Sigmoid colon (tissue), 7 donors: ENCODE measurements at places on chromosomes 1 and 21.

DNA sequence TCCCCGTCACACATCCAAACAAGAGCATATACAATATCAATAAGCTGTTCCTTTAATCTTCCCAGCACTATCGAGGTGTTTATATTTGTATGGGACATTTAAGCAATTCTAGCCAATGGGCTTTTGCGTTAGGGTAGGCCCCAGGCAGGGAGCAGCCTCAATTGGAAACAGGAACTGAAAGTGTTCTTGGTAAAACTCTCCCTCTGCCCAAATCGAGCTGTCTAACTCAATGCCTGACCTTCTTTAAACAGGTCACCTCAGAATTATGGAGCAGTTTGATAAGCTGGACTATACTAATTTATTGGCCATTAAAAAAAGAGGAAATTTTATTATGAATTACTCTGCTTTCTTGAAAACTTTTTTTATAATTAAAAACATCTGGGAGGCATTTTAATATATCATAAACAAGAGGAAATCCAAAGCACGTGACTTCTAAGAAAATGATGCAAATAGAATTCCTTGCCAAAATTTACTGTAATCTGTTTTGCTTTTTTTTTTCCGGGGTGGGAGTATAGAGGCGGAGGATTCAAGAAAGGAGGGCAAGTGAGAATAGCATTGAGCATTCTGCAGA, 498.1 kb downstream of the LMO4 start:
- no peaks in the 10 kb centered on the region for H3K27me3 ChIP-seq
- H3K4me1 ChIP-seq = no peaks in the 10 kb centered on the region
- peak; percentile 67 for DNase-seq
- no peaks in the 10 kb centered on the region for H3K36me3 ChIP-seq

DNA sequence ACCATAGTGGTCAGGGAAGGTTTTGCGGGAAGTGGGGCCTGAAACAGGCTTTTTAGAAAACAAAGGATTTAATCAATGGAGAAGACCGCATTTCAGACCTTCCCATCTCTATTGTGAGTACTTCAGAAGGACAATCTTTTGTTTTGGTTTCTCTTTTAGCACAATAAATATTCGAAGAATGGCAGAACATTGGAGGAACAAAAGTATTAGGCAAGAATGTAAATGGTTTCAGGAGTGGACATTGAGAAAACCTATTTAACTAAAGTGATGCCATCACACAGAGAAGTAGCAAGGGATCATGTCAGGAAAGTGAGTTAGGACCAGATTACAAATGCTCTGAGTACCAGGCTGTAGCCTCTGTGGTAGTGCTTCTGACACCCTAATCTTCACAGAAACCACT, 26.8 kb upstream of the UBE2U start:
- H3K4me1 ChIP-seq = peaks cover 11% of the 10 kb centered on the region
- H3K36me3 ChIP-seq = peaks cover 16% of the 10 kb centered on the region
- no peak overlapping the region for H3K27ac ChIP-seq
- no peak for DNase-seq

DNA sequence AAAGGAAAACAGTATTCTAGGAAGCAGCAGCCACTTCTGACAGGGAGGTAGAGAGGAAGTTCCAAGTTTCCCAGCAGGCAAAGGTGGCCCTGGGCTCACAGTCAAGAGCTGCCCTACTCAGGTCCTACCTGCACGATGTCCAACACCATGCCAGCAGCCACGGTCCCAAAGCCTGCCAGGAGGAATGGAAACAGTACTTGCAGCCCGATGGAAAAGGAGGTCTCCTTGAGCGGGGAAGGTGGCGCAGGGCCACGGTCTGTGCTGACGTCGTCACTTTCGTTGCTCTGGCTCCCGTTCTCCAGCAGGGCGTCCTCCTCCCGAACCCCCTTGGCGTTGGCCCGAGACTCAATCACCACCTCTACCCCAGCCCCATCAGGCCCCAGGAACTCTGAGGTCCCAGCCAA, 3.1 kb downstream of the SLC41A1 start:
- H3K27me3 ChIP-seq = no peaks in the 10 kb centered on the region
- H3K27ac ChIP-seq = no peak overlapping the region
- H3K36me3 ChIP-seq = no peaks in the 10 kb centered on the region
- no peak overlapping the region for H3K4me3 ChIP-seq
- DNase-seq = no peak

- H3K36me3 ChIP-seq = no peaks in the 10 kb centered on the region
- no peaks in the 10 kb centered on the region for H3K27me3 ChIP-seq
- no peak overlapping the region for H3K27ac ChIP-seq
- H3K4me3 ChIP-seq = no peak overlapping the region
- no peak for DNase-seq
- H3K4me1 ChIP-seq = peaks cover 6% of the 10 kb centered on the region
These were observed 52.0 kb upstream of the GADD45A start for GRCh38 chr1:67632811-67633655.

DNA sequence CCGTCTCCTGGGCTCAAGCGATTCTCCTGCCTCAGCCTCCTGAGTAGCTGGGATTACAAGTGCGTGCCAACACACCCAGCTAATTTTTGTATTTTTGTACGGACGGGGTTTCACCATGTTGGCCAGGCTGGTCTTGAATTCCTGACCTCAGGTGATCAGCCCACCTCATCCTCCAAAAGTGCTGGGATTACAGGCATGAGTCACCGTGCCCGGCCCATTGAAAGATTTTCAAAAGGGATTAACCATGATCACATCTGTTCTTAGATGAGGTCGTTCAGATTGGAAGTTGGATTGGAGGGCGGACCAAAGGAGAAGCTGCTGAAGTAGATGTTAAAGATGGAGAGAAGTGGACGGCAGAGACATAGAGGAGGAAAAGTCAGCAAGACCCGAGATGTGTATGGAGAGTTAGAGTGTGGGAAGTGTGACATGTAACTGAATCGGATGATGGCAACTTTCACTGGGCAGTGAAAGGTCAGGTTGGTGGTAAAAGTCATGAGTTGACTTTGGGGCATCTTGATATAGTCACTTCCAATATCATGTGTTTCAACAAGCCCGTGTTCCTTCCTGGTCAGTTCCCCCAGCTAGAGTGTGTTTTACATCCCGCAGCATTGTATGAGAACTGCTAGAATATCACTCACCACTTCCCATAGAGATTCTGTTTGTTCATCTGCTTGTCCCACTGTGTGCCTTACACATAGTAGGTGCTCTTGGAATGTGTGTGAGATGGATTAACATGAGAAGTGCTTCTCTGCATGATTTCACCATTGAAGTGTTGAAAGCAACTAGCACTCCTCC, 54.4 kb upstream of the TINAGL1 start:
- no peaks in the 10 kb centered on the region for H3K36me3 ChIP-seq
- H3K4me1 ChIP-seq = no peaks in the 10 kb centered on the region
- no peaks in the 10 kb centered on the region for H3K27me3 ChIP-seq
- no peak overlapping the region for H3K4me3 ChIP-seq

- DNase-seq = peak; percentile 71
- H3K27me3 ChIP-seq = peaks cover 5% of the 10 kb centered on the region
- no peak overlapping the region for H3K27ac ChIP-seq
- H3K4me3 ChIP-seq = no peak overlapping the region
- H3K4me1 ChIP-seq = no peaks in the 10 kb centered on the region
These were observed 12.1 kb upstream of the GJB5 start for GRCh38 chr1:34742667-34743270.

- H3K27ac ChIP-seq = no peak overlapping the region
- no peaks in the 10 kb centered on the region for H3K4me1 ChIP-seq
- DNase-seq = no peak
- H3K36me3 ChIP-seq = no peaks in the 10 kb centered on the region
These were observed 182.6 kb downstream of the DPYD start for GRCh38 chr1:97738270-97738669.

- no peaks in the 10 kb centered on the region for H3K4me1 ChIP-seq
- no peaks in the 10 kb centered on the region for H3K27me3 ChIP-seq
- H3K27ac ChIP-seq = no peak overlapping the region
- no peaks in the 10 kb centered on the region for H3K36me3 ChIP-seq
These were observed 23.2 kb downstream of the TNNT2 start for GRCh38 chr1:201354151-201354900.

DNA sequence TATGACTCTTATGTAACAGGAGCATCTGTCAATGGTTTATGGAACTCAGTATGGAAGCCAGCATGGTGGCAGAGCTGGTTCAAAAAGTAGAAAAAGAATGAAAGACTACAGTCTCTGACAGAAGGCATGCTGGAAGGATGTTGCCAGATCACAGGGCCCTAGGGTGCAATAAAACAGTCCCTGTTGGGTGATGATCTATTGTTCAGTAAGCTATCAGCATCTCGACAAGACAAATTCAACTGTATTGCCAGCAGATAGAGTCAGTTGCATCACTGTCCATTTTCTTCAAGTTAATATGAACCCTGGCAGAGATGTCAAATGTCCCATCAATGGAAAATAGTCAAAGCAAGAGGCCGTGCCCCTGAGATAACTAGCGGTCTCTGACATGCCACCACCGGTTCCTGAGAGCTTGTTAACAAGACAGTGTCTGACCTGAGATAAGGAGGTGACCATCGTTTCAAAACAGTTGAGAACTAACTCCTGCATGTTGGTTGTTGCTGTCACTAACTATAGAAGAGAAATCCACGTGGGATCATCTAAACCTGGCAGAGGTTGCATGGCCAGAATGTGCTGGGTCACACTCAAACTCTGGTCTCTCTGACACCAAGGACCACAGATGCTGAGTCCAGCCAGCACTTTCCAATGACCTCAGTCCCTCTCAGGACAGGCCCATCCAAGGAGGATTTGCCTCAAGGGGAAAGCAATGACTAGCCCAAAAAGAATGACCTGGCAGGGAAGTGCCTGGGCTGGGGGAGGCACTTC, 125.9 kb downstream of the RIPK4 start:
- no peaks in the 10 kb centered on the region for H3K27me3 ChIP-seq
- no peaks in the 10 kb centered on the region for H3K36me3 ChIP-seq
- peak overlapping the region; percentile 68 for H3K27ac ChIP-seq
- H3K4me1 ChIP-seq = peaks cover 10% of the 10 kb centered on the region
- H3K4me3 ChIP-seq = no peak overlapping the region

DNA sequence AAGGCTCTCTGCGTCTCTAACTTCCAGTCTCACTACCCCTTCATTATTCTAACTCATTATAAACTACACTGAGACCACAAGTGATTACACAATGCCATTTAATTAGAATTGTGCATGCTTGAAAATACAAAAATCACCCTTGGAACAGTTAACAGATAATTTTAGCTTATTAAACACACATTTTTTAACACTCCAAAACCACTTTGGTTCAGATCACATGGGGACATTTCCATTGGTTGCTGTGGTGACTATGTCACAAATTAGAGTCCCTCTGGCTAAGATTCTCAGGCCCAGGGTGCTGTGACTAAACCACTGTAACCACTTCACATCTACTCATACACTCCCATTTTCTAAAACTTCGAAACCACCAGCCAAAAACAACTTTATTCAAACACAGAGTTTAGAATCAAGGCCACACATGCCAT, 43.0 kb downstream of the JAK1 start:
- H3K27me3 ChIP-seq = no peaks in the 10 kb centered on the region
- no peak overlapping the region for H3K4me3 ChIP-seq
- no peak for DNase-seq
- no peak overlapping the region for H3K27ac ChIP-seq
- H3K4me1 ChIP-seq = peaks cover 56% of the 10 kb centered on the region

- peaks cover 15% of the 10 kb centered on the region for H3K27me3 ChIP-seq
- no peaks in the 10 kb centered on the region for H3K36me3 ChIP-seq
- no peak overlapping the region for H3K4me3 ChIP-seq
These were observed 32.1 kb downstream of the TMPRSS2 start for GRCh38 chr21:41475714-41476420.

DNA sequence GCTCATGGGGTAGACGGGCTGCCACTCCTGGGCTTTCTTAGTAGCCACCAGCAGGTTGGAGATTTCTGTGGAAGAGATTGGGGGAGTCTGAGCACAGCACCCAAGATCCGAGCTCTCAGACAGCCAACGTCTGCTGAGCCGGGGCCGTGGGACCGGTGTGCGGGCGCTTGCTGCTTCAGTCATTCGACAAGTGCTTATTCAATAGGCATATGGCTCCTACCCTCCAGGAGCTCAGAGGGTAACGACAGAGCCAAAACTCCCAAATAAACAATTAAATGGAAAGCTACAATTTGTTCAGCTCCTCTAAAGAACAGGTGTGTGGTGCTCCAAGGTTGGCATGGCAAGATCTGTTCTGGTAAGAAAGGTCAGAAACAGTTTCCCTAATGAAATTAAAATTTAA, 106.0 kb downstream of the RAVER2 start:
- H3K36me3 ChIP-seq = peaks cover 90% of the 10 kb centered on the region
- H3K27me3 ChIP-seq = no peaks in the 10 kb centered on the region
- no peak overlapping the region for H3K27ac ChIP-seq
- DNase-seq = no peak
- no peaks in the 10 kb centered on the region for H3K4me1 ChIP-seq
- H3K4me3 ChIP-seq = no peak overlapping the region

DNA sequence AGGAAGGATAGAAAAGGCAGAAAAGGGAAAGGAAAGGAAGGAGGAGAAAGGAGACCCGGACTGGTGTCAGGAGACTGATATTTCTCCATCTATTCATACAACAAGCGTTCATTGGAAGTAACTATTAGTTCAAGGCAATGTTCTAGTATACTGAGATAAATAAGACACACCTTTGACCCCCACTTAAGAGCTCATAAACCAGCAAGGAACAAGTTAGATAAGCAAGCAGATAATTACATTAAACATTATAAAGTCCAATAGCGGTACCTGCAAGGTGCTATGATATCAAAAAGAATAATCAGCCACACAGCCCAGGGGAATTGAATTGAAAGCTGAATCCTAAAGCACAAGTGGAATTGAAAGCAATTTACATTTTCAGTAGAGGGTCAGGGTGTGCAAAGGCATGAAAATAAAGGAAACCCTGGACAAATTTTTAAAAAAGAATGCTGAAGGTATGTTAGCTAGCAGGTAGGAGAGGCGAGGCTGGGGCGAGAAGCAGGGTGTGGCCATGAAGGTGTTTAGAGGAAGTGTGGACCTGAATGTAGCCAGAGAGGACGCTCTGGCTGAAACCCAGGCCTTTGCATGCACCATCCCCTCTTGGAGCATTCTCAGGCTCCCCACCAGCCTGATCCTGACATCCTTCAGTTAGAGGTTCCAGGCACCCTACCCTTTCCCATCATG, 200.0 kb downstream of the SETD4 start:
- no peaks in the 10 kb centered on the region for H3K27me3 ChIP-seq
- H3K27ac ChIP-seq = no peak overlapping the region
- no peaks in the 10 kb centered on the region for H3K36me3 ChIP-seq
- DNase-seq = no peak
- no peaks in the 10 kb centered on the region for H3K4me1 ChIP-seq

DNA sequence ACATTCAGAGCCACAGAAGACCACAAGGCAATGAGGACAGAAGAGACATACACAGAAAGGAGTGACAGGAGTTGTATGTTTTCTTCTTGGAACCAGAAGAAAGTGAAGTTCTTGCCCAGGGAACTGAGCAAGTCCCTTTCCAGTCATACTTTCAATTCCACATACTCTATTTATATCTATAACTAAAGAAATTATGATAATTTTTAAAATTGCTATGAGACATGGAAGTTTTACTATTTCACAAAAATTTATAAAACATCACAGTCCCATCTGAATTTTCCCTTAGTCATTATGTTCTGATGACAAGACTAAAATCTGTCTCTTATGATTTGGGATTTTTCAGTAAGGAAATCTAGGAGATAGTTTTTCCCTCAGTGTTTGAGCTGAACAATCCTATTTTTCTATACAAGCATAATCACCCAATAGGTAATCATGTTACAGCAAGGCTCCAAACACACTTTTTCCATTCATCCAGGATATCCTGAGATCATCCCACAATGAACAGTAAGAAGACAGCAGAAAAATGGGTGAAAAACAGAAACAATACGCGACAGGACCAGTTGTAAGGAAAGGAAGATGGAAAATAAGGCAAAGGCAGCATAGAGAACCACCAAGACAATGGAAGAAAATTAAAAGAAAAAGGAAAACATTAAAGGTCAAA, 154.6 kb downstream of the VAV3 start:
- no peak overlapping the region for H3K27ac ChIP-seq
- DNase-seq = no peak
- H3K27me3 ChIP-seq = no peaks in the 10 kb centered on the region
- no peak overlapping the region for H3K4me3 ChIP-seq
- H3K4me1 ChIP-seq = no peaks in the 10 kb centered on the region
- H3K36me3 ChIP-seq = no peaks in the 10 kb centered on the region
